ENCODE measurements at places on chromosomes 3 and 15.

GRCh38 chr3:66518126-66518525 is 17.3 kb upstream of the LRIG1 start:
- no peak for DNase-seq

GRCh38 chr15:23402140-23402539 is 44.9 kb downstream of the GOLGA6L2 start:
- DNase-seq: no peak

DNA sequence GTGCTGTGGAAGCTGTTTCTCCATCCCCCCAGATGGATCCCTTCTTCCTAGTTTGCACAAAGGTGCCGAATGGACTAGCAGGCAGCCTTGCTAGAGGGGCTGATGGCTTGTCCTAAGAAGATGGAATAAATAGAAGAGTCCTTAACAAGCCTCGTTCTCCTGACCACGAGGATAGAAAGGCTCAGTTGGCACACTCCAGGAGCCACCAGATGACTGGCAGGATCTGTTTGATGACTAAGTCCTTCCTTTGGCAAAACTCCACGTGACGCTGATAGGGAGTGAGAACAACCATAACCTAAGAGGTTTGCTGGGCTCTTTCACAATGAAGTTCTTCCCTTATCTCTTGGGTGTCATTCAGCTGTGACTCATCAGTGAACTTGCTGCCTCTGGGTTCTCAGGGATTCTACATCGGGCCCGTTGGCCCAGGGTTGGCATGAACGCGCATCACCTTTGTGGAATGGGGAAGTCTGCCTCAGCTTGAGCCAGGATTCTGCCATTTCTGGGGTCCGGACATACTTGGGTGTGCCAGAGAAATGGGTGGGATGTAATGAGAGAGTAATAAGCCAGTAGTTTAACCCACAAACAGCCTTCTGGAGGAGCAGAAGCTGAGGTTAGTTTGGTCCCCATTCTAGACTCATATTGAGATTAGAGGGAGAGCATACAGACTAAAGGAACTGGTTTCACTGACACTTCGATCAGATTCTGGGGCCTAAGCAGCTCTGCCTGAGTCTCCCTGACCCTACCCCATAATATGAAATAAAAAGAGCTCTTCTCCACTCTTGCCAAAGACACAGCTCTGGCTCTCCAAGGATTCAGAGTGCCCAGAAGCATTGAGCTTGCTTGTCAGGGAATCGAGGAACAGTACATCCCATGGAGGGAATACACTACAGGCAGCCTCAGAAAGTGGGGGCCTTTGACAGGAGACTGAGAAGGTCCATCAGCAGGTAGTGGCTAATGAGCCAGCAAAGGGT is 2.0 kb upstream of the MELTF start:
- no peak for DNase-seq

GRCh38 chr3:187967993-187968392 is 186.0 kb upstream of the LPP start:
- no peak for DNase-seq

GRCh38 chr3:123481722-123482457 is 33.0 kb upstream of the ADCY5 start:
- DNase-seq: no peak

- no peak for DNase-seq
Measured at GRCh38 chr3:155983834-155984474, 113.5 kb downstream of the GMPS start.

DNA sequence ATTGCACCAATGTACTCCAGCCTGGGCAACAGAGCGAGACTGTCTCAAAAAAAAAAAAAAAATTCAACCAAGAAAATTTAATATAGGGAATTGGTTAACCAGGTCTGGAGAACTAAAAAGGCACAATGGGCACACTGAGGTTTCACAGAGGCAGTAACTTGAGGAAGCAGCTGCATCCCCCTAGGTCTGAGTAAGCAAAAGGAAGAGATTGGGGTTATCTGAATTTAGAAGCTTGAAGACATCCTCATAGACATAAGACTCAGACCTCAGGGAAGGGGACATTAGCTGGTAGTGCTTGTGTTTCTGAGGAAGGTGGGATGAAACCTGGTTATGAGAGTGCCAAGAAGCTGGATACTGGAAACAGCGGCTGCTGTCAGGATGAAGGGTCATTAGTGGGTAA is 50.1 kb upstream of the LEKR1 start:
- no peak for DNase-seq

DNA sequence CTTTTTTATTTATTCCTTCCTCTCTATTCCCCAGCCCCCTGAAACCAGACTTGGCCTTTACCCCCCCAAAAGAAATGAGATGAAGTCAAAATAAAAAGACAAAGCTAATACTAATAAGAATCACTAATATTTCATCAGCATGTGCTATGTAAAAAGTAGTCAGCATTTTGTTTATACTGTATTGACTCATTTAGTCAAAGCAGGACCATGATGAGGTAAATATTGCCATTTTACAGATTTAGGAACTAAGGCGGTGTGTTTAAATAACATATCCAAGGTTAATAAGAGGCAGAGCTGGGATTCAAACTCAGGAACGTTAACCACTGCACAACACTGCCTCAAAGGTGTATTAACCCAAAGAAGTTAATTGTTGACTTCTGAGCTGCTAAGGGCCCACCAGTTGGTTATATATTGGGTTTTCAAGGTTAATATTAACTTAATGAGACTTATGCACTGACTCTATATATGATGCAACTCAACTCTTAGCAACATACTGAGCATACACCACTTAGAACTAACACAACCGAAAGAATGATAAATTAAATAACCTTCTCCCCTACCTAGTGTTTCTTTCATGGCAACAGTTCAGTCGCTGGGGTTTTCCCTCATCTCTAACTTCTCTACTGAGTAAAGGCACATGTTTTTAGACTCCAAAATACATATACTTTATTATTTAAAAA is 34.7 kb downstream of the FOXP1 start:
- no peak for DNase-seq

DNA sequence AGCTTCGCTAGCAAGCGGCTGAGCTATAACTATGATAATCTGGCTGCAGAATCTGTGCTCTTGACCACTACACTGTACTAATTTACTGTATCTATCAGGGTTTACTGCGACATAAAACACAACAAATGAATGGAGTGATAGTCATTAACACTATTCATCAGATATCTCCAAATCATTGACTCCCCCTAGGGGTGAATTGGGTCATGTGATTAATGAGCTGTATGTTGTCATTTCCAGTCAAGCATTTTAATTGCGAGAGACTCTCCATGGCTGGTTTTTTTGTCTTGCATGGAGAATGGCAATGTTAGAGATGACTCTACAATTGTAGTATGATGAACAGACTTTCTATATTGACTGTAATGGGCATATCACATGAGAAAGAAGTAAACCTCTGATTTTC is 10.5 kb upstream of the TM4SF18 start:
- no peak for DNase-seq

DNA sequence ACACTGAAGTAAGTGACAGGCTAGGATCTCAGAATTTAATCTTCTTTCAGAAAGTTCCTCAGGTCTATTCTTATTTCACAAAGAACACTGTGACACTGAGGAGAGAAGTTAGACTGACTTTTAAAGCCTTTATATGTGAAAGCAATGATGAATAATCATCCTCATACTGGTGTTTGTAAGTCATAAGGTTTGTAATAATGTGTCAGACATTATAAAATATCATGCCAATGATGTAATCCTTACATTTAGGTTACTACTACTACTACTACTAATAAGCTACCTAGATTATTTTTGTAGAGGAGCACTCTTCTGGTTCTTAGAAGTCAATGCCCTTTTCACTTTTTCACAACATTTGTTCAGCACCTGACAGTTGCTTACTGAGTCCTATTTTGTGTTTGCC is 33.4 kb downstream of the FANCD2OS start:
- no peak for DNase-seq

- DNase-seq: no peak
Measured at GRCh38 chr3:77530870-77531269, 491.0 kb downstream of the ROBO2 start.
